ENCODE measurements at places on chromosomes 4 and X.

GRCh38 chr4:90845777-90846176, 718.6 kb downstream of the CCSER1 start:
- DNase-seq: no peak

GRCh38 chr4:168737806-168738172, 240.9 kb downstream of the PALLD start:
- no peak for DNase-seq

GRCh38 chrX:63506320-63506719, 155.2 kb upstream of the SPIN4 start:
- DNase-seq: no peak

DNA sequence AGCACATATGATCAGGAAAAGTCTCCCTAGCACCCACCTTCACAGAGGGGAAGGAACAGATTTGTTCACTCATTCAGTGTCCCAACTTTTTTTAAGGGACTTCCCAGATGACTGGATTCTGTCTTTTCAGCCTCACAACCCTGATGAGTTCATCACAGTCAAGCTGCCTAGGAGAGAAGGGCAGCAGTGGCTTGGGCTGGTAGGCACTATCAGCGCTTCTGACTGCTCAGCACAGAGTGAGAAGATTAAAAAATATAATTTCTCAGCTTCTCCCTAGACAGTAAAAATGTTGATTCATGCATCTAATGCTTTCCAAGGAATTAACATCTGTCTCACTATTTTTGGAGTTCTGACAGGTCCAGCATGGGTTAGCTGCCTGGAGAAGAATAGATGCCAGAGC, 328.2 kb downstream of the DTHD1 start:
- DNase-seq: no peak

DNA sequence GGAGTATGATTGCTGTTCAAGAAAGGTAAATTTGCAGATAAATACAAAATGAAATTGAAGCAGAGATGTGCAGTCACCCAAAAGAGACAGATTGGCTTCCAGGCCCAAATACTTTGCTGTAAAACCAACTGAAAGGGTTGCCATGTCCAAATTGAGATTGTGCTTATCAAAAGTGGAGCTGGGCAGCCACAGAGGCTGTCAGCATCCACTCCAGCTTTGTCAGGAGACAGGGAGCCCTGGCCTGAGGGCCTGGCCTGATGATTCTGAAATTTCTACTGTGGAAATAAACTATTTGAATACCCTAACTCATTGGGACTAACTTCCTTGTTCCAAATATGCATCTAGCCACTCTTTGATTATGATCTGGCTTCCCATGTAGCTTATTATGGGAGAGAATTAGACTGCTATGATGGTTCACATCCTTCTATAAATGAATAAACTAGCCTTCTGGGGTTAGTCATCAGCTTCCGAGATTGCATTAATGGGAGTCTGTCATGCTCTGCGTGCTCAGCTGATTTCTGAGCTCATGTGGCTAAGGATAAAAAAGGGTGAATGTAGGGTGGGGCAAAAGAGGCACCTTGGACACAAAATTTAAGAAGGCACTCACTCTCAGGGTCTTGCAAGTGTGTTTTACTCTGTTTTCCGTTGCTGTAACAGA, 48.2 kb downstream of the SLC34A2 start:
- no peak for DNase-seq

DNA sequence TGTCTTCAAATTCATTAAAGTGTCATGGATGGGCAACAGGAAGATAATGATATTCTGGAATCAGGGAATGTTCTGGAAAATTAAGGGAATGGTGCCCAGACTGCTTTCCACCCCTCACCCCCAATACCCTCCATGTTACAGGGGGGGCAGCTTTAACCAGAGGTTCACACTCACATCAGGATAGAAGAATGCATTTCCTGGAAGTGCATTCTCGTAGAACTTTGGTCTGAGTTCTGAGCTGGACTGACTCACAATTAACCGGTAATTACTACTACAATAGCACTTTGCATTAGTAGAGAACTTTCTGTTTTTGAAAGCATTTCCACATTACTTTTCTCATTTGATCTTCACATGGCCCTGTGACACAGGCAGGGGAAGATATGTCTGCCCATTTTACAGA, 52.5 kb upstream of the SHISA3 start:
- DNase-seq: no peak

DNA sequence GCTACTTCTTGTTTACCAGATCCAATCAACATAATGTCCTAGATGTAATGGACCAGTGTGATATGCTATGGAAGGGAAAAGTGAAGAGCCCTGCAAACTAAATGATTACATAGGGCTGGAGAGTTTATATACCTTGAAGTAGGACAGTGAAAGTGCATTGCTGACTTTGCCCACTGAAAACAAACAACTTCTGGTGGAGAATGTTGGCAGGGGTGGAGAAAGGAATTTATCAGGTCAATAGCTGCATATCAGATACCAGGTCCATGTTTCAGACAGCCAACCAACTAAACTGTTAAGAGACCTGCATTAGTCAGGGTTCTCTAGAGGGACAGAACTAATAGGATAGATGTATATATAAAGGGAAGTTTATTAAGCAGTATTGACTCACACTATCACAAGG, 82.4 kb downstream of the DCUN1D4 start:
- no peak for DNase-seq

DNA sequence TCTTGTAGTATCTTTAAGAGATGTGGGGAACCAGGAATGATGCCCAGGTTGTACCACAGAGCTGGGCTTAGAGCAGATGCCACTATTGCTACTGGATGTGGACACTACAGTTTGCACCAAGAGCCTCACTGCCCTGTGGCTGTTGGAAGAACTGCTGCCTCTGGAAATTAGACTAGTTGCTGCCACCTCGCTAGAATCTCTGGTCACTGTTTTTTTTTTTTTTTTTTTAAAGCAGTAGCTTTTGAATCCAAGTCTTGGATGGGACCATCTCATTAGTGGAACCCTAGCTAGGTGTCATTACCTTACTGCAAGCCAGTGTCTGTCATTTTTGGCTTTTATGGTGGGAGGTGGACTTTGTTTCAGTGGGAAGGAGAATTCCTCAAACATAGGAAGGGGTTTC, 105.5 kb downstream of the ARHGAP10 start:
- no peak for DNase-seq
